ENCODE measurements at places on chromosomes 4 and X.

DNA sequence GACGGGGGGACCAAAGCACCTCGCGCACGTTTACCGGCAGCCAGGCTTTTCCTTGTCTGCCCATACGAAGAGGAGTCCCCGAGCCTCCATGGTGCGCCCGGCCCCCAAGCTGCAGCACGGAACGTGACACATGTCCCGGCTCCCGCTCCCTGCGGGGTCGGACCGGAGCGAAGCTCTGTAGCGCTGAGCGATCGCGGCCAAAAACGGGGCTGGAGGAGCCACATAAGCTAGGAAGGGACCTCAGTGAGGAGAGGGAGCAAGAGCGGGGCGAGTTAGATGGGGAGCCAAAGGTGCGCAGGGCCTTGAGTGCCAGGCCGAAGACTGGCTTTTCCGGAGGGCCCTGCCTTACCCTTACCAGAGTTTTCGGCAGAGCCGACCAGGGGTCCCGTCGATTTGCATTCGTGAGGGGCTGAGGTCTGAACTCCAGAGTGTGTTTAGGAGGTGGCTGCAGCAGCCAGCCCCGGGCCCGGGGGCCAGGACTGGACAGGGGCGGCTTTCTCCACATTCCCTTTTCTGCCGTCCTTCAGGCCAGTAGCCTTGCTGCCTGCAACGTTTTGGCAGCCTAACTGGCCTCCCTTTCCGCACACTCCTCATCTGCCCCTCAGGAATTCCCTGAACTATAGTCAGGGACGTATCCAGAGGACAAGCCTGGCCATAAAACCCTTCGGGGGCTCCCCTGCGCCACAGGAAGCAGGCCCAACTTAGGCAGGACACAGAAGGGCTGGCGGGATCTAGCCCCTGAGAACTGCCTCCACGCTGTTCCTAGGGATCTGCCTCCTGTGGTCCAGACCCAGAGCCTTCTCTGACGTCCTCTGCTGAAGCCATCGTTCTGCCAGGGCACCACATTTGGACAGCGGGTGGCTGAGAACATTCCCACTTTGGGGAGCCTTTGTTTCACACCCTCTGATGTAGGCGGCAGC lies 689 bp downstream of the SSR4 start:
- peak; percentile 57 for DNase-seq

GRCh38 chr4:7564242-7564641 lies 129.5 kb upstream of the PSAPL1 start:
- DNase-seq: no peak

DNA sequence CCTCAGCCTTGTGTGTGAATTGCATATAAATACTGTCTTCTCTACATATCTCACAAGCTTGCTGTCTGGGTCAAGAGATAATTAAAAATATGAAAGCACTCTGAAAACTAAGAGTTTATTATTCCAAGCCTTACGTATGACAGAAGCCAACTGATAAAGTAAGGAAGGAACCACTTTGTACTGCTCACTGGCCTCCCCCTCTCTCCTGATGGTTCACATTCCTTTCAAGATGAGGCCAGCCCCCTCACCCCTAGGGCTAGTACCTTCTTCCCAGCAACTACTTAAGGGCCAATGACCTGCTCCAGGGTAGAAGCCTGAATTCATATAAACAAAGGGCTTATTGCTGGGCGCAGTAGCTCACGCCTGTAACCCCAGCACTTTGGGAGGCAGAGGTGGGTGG lies 5.4 kb upstream of the SOWAHD start:
- no peak for DNase-seq

GRCh38 chr4:104494185-104494584 lies 509 bp downstream of the CXXC4 start:
- DNase-seq: no peak

DNA sequence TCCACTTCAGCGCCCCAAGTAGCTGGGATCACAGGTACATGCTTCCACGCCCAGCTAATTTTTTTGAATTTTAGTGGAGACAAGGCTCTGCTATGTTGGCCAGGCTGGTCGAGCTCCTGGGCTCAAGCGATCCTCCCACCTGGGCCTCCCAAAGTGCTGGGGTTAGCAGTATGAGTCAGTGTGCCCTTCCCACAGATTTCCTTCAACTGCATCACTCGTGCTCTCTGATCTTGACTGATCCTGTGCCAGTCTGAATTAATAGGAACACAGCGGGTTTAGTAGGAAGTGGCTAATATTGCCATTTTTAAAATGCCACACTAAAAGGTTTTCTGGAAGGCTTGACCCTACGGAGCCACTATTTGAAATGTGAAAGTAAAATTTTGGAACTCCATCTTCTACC lies 4.3 kb upstream of the SHROOM2 start:
- DNase-seq: no peak

GRCh38 chr4:19832411-19832810 lies 419.3 kb upstream of the SLIT2 start:
- DNase-seq: no peak

DNA sequence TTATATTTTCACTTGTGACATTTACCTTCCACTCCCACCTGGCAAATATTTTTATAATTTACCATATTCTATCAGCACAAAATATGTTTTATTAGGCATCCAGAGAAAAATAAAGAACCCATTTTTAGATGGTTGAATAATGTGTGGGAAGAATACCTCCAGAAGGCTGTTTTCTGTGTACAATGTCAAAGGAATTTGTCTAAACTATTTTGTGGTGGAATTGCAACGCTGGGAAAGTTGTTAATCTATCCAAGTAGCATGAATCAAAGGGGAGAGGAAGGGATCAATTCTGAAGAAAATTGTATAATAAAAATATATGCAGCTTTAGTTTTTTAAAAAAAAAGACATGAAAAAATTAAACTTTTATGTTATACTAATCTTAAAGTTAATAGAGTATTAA lies 706.5 kb downstream of the FSTL5 start:
- no peak for DNase-seq

GRCh38 chr4:173449380-173449717 lies 50.4 kb upstream of the SCRG1 start:
- DNase-seq: no peak

GRCh38 chr4:47533689-47534347 lies 48.7 kb downstream of the ATP10D start:
- no peak for DNase-seq

DNA sequence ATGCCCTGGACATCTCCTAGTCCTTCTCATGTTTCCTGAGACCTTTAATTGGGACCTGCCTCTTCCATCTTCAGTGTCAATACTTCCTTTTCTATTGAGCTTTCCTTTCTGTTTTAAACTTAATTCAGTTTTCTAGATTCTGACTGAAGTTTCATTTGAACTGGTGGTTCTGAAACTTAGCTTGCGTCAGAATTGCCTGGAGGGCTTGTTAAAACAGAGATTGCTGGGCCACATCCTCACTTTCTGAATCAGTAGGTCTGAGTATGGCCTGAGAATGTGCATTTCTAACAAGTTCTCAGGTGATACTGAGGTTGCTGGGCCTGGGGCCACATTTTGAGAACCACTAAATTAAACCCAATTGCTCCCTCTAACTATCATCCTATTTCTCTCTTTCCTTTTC lies 152.1 kb upstream of the DGKK start:
- no peak for DNase-seq

- DNase-seq: no peak
Measured at GRCh38 chr4:53563824-53564223, 27.5 kb downstream of the LNX1 start.

GRCh38 chr4:16524911-16525554 lies 298.8 kb upstream of the TAPT1 start:
- DNase-seq: no peak

DNA sequence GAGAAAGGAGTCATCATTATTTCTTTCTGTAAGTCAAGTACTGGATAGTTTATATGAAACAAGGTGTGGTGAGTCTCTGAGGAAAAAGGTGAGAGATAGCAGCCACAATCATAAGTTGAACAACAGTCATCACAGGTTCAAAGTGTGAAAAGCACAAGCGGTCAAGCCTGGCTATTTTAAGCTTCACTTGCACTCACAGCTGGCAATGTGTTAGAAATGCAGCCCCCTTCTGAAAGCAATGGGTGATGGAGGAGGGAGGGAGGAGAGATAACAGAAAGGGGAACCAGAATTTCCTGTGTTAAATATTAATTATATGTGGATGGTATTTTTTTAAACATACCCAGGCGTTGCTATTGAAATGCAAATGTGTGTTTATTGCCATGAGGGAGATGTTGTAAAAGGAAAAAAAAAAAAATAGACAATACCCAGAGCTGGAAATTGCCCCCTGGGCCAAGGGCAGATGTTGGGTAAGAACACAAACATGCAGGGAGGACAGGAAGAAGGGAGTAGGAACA lies 26.9 kb upstream of the BMP3 start:
- no peak for DNase-seq

DNA sequence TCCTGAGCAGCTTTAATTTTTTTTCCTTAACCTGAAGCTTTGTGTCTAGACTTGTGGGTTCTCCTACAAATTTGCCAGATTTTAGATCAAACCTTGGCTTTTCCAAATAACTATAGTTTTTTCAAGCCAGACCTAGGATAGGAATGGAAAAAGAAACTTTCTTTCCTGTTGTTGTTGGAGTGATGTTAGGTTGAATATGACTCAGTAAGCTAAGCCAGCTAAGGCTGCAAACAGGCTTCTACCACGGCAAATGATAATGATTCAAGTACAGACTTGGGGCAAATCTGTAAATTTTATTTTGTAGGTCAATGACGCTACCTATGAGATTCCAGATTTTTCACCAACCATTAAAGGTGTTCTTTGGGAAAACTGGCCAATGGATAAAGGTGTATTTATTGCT lies 45.6 kb downstream of the WDR19 start:
- DNase-seq: no peak

DNA sequence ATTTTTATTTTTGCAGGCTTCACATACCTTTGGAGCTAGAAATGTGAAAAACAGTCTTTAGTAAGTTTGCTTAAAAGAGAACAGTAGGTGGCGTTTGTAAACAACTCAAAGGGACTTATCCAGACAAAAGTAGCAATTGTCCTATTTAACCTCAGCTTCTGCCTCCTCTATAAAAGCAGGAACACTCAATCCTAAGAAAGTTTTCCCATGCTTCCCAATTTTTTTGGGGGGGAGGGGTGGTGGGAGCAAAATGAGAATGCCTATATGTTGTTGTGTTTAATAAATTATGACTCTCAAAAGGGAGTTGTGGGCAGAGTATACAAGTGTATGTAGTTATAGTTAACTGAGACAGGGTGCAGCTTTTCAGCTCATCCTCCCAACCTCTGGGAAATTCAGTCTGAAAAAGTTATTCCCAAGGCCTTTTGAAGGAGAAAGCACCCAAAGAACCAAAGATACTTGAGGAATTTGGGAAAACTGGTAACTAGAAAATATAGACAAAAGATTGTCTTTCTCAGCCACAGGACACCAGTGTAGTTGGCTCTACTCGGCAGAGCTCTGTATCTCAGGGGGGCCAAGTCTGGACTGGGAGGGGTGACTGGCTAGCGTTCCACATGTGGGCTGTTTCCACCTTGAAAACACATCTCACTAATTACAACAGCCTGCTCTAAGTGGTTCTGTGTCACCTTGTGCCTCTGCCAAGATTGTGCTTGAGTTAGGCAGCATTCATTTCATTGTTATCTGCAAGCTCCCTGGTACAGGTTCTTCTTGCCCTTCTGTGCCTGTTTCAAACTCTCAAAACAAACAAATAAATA lies 2.8 kb downstream of the SFRP2 start:
- no peak for DNase-seq

GRCh38 chrX:23783589-23784469 lies 856 bp downstream of the SAT1 start:
- no peak for DNase-seq

DNA sequence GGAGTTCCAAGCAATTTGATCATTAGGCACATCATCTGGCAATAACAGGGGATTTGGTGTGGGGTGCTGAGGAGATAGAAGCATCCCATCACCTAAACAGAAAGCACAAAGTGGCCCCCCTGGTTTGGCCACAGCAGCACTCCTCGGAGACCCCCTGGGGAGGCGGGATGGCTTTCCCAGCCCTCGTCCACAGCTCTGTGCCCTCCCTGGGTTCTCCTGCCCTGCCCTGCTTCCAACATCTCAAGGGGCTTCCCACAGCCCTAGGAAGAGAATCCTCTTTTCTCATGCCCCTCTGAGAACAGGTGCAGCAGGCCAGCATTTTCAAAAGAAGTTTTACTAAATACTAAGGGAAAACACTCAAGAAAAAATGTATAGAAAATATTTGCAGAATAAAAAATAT lies 12.8 kb downstream of the ATP5ME start:
- no peak for DNase-seq

GRCh38 chrX:126550816-126551215 lies 1.8 kb downstream of the DCAF12L1 start:
- no peak for DNase-seq

DNA sequence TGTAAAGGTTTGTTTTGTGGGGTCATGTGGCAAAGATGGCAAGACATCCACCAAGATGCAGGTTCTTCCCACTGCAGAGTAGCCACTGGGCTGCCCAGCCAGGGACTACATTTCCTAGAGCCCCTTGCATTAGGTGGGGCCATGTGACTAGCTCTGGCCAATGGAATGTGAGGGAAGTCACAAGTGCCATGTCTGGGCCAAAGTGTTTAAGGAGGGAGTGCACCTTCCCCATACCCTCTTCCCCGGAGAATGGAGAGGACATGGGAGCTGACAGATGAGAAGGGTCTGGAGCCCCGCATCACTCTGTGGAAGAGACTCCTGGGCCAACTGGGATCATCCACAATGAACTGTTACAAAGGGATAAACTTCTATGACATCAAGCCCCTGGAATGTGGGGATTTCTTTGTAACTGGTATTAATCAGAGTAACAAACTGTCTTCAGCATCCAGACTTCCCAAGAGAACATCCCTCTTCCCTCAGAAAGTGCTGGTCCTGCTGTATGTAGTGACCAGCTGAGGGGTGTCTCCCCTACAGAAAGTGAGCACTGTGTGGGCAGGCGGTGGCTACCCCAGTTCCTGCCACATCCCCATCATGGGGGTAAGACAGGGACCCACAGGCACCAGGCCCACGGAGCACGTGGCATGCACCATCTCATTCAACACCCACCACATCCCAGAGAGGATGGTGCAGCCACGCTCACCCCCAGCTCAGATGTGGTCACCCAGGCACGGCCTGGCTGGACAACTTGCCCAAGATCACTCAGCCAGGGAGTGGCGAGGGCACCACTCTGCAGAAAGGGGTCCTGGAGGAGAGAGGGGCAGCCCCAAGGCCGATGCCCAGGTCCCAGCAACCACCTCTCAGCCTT lies 10.9 kb downstream of the PPP2R2C start:
- no peak for DNase-seq

- no peak for DNase-seq
Measured at GRCh38 chr4:1246901-1247863, 1.7 kb downstream of the CTBP1 start.

- no peak for DNase-seq
Measured at GRCh38 chrX:128862557-128862956, 660.7 kb downstream of the SMARCA1 start.

All from CD8-positive, alpha-beta memory T cell (primary cell).